Cardiac septum (tissue), 1 donor: ENCODE measurements at places on chromosomes 3 and 15. TPM values are rescaled to one million over a fixed set of nuclear protein-coding genes. Genes with fewer than 3 reads are reported as not detected.

Gene RHOV
- total RNA-seq = 0.13 TPM

DNA sequence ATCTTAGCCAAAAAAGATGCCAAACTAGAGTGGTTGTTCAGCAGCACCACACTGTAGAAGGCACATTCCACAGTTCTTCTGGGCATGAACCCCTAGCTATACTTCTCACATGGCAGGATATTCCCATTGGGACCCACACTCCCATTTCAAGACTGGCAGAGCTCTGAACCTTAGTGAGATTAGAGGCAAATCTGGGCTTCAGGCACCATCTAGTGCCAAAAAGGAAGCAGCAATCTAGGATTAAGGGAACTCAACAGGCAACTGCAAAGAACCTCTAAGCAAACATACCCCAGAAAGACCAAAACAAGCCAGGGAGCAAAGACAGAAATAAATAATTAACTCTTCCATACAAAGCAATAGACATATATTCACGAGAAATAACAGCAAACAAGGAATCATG is 66.2 kb downstream of the TAFA4 start:
- no peak for DNase-seq

DNA sequence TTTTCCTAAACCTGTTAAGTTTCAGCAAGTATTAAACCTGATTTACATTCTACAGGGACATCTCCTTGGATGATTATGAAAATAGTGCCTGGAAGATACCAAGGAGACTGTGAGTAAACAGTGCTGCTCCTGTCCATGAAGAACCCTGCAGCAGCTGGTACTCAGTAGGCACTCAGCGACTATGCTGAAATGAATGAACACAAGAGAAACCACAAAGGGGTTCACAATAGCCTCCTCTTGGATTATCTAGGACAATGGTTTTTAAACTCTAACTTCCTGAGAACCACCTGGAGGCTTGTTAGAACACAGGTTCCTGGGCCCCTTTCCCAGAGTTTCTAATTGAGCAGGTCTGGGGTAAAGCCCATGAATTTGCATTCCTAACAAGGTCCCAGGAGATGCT is 488.4 kb upstream of the UBE2E2 start:
- DNase-seq = no peak

Gene CRTC3
- 30.4 TPM for total RNA-seq

Gene GOLGA8J
- not detected for total RNA-seq

GRCh38 chr3:195238081-195238571 is 32.8 kb downstream of the XXYLT1 start:
- no peak for DNase-seq

Gene CD200R1
- 0.51 TPM for total RNA-seq

Gene FOXP1
- 53.2 TPM for total RNA-seq
